Stimulated activated CD8-positive, alpha-beta memory T cell treated with anti-CD3 and anti-CD28 coated beads, Interleukin-15, amount 100 ng/mL, for 48 hours (primary cell): ENCODE measurements at places on chromosomes 11 and 22.

GRCh38 chr11:65436412-65437032 is 13.9 kb downstream of the NEAT1 start:
- DNase-seq = no peak

- DNase-seq = no peak
Measured at GRCh38 chr11:19018901-19019300, 41.6 kb downstream of the MRGPRX2 start.

GRCh38 chr22:46678785-46679700 is 58.9 kb downstream of the GRAMD4 start:
- no peak for DNase-seq

DNA sequence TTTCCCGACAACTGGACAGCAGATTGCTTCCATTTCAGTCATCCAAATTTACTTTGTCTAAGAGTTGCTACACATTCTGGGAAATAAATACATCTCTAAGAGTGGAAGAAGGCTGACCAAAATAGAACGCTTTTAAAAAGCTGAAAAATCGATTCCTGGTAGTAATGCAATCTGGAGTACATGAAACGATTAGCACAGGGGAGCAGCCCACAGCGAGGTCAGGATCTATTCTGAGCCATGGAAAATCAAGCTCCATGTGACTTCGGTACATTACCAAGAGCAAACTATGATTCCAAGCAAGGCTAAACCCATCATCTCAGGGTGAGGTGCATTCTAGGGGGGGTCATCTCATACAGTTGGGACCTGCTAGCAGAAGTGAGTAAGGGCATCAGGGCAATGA is 249.3 kb downstream of the BLID start:
- no peak for DNase-seq

DNA sequence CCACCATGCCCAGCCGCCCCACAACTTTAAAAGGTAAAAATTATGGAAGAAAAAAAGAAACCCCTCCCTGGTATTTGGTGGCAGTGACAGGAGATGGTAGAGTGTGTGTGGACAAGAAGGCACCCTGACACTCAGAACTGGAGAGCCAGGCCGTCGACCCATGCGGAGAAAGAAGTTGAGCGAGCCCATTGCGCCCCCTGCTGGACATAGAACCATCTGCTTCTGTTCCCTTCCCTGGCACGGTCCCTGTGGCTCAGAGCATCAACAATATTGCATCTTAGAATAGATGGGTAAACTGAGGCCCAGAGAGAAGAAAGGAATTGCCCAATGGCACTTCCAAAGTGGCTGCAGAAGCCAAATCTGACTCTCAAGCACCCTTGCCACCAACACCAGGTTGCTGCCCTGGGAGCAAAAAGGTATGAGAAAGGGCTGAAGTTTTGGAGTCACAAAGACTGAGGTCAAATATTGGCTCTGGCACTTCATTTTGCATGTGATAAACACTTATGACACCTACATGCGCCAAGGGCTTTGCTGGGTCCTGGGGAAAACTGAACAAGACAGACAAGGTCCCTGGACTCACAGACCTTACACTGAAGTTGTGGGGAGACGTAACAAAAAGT is 8.6 kb downstream of the MRPL11 start:
- DNase-seq = peak; percentile 45

- DNase-seq = no peak
Measured at GRCh38 chr11:82733444-82734119, at the start of gene FAM181B. Gene FAM181B, minus strand, starts transcription at chr11:82733864. Its CDS starts 135 bp downstream, at chr11:82733729.

DNA sequence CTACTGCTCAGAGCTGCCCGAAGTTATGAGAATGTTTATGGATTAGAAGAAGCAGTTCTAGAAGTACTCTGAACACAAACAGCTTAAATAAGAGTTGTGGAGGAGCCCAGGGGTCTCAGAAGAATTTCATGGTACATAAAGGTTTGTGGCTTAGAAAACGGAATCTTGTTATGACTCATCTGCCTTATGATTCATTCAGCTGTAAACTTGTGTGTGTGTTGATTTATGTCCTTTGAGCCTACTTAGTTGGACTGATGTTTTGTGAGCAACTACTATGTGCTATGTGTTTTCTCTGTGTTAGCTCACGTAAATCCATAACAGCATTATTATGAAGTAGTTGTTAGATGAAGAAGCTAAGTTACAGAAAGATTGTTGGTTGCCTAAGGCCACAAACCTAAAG is 203.7 kb downstream of the PGR start:
- DNase-seq = no peak

DNA sequence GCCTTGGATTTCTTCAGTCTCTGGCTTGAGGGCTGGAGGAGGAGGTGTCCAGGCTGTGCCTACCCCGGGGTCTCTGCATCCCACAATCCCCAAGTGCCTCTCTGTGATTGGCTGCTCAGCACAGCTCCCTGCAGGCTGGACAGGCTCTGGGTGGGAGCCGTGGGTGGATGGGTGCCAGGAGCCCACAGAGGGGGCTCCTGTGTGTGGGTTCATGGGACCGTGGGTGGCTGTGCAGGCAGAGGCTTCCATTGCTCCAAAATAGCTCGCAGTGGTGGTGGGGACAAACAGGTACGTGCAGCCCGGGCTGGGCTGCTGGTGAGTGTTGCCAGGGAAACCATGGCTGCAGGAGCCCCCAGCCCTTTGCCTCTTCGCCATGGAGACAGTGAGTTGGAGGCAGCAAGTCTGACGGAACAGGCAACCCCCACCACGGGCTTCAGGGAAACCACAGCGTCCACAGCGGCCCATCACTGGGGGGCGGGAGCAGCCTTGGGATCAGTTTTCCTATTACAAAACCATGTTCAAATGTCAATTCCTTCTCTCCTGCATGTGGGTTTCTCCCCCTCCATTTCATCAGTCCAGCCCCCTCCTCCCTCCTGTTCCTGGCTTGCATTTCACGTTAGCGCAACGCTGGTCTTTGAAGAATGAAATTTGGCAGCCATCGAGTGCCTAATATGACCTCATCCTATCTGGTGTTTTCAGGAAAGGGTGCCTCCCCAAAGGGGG is 155.2 kb downstream of the TRIM29 start:
- no peak for DNase-seq

DNA sequence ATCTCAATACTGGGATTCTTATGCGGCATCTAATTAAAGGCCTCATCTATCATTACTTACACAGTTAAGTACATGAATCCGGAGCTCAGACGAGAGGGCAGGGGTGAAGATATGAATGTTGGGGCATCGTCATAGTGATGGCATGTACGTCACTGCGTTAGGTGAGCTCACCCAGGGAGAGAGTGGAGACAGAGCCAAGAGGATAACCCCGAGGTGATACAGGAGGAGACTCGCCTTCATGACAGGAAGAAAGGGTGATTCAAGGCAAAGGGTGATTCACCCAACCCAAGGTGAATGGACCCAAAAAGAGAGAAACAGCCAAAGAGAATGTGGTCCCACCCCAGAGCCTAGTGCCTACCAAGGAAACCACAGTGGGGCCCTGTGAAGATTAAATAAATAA is 132.9 kb upstream of the BLID start:
- DNase-seq = no peak

DNA sequence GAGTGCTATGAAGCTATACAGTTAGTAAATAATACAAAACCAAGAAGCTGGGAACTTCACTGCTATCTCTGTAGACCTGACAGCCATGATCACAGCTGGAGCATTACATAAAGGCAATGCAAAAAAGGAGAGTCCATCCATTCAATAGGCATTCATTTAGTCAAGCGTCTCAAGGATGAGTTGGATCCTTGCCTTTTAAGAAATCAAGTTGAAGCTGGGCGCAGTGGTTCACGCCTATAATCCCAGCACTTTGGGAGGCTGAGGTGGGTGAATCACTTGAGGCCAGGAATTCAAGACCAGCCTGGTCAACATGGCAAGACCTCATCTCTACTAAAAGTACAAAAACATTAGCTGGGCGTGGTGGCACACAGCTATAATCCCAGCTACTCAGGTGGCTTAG is 48.1 kb upstream of the ALKBH3 start:
- no peak for DNase-seq

DNA sequence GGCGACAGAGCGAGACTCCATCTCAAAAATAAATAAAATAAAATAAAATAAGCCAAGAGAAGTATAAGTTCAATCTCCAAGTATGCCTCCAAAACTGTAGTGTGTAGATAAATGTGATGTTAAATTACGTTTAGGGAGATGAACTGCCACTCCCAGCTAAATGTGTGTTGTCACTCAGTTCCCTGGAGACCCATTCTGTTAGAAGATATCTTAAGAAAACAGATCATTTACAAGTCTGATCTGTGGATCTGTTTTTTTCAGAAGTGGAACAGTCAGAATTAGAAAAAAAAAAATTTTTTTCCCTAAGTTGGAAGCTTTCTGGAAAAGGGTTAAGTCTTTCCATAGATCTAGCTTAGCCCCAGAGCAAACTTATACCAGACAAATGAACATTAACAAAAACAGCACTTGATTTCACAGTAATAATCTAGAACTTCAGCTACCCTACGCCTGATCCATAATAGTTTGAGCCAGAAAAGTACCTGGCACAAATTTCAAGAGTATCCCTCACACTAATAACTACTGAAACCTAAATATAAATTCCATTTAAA is 18.2 kb downstream of the CELF1 start:
- no peak for DNase-seq

GRCh38 chr11:86291466-86292262 is 10.4 kb upstream of the HIKESHI start:
- DNase-seq = peak; percentile 44

- no peak for DNase-seq
Measured at GRCh38 chr11:40292721-40293508, 1166.5 kb downstream of the LRRC4C start.

DNA sequence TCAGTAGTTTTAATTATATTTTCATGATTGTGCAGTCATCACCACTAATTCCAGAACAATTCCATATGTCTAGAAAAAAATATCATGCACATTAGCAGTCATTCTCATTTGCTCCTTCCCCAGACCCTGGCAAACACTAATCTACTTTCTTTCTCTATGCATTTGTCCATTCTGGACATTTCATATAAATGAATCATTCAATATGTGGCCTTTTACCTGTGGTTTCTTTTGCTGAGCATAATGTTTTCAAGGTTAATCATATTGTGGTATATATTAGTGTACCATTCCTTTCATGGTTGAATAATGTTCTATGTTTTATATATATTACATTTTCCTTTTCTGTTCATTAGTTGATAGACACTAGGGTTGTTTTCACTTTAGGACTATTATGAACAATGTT is 811.1 kb upstream of the RAG2 start:
- no peak for DNase-seq

GRCh38 chr11:125071846-125072217 is 8.7 kb downstream of the SLC37A2 start:
- DNase-seq = no peak

GRCh38 chr11:66115638-66116301 is 45.7 kb downstream of the PACS1 start:
- no peak for DNase-seq

GRCh38 chr11:102191832-102192231 is 81.6 kb downstream of the YAP1 start:
- no peak for DNase-seq

GRCh38 chr11:63240098-63240497 is 3.3 kb downstream of the SLC22A25 start:
- DNase-seq = no peak

DNA sequence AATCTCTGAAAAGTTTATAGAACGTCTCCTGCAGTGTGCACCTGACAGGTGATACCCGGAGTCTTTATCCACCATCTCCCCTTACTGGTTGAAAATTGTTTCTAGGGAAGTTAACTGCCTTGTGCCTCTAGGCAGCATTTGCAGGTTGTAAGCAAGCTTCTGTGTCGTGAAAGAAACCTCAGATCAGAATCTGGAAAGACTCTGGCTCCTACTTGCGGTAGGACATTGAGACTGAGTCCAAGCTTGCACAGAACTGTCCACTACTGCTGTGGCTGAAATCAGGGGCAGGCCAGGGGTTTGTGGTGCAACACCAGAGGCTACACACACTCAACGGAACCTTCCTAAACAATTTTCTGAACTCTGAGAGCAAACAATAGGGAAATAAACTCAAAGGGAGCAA is 34.8 kb upstream of the MYOD1 start:
- DNase-seq = no peak

- no peak for DNase-seq
Measured at GRCh38 chr11:123753110-123753509, 1.2 kb downstream of the OR6X1 start.

DNA sequence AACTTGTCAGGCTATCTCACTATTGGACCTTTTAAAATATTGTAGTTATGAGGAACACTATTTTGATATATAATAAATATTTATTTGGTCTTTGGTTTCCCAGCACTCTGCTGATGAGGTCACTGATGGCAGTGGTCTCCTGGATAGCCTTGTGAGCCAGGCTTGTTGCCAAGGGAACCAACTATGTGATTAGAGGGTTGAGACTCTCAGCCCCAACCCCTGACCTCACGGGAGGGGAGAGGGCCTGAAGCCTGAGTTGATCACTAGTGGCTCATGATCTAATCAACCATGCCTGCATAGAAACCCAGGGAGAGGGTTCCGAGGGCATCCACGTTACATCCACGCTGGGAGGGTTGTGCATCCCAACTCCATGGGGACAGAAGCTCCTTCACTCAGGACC is 10.8 kb downstream of the PANX1 start:
- DNase-seq = no peak

GRCh38 chr11:119747868-119748660 is 19.1 kb upstream of the NECTIN1 start:
- DNase-seq = no peak

DNA sequence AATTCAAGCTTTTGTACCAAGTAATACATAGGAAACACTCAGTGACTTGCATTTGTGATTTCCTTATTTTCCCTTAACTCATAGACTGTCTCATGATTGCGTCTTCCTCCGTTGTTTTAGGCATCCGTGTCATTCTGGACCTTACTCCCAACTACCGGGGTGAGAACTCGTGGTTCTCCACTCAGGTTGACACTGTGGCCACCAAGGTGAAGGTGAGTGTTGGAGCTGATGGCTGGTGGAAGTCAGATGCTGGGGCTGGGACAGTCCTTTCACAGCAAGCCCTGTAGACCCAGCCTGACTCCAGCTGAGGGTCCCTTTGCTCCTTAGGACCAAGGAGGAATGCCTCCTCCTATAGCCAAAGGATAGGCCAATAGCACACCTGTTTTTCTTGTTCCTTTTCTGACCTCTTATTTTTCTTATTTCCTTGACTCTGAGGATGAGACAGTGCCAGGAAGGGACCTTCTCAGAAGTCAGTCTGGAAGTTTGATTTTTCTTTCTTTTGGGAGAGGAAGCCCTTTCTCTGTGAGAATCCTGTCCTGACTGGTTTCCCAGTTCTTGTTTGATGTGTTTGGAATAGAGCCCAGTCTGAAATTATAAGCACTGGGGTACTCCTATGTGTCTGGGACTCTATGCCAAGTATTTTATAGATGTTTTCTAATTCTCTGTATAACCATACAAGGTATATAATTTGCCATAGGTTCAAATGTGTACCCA is 2.2 kb downstream of the SLC3A2 start:
- no peak for DNase-seq
